ENCODE measurements at places on chromosomes 16 and 17. TPM values are rescaled to one million over a fixed set of nuclear protein-coding genes. Genes with fewer than 3 reads are reported as not detected.
A peak's percentile ranks its signal among the peaks of the same experiment; 100 is the strongest.

DNA sequence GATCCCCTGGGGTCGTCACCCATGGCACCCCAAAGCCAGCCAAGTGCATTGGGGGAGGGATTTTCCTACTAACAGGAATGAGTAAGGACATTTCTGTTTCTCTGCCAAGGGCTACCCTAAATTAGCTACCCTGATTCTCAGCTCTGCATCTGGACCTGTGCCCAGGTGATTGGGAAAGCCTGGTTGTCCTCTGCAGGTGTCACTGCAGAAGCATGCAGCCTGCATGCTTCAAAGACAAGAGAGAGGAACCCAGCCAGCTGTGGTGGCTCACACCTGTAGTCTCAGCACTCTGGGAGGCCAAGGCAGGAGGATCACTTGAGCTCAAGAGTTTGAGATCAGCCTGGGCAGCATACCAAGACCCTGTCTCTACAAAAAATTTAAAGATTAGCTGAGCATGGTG lies 19.6 kb downstream of the BEAN1 start:
- no peak for DNase-seq

GRCh38 chr17:73863761-73864535 lies 219.7 kb upstream of the SDK2 start:
- no peak for DNase-seq

- DNase-seq = peak; percentile 55
These were observed 101.3 kb upstream of the CHMP6 start for GRCh38 chr17:80890196-80890920.

The KRT36 gene
- 1.9 TPM for total RNA-seq

The LPO gene
- 0.24 TPM for total RNA-seq

Data from umbilical cord (tissue), 2 donors.